Mammary epithelial cell (primary cell): ENCODE measurements at places on chromosomes 16 and 17. TPM values are rescaled to one million over a fixed set of nuclear protein-coding genes. Genes with fewer than 3 reads are reported as not detected.

DNA sequence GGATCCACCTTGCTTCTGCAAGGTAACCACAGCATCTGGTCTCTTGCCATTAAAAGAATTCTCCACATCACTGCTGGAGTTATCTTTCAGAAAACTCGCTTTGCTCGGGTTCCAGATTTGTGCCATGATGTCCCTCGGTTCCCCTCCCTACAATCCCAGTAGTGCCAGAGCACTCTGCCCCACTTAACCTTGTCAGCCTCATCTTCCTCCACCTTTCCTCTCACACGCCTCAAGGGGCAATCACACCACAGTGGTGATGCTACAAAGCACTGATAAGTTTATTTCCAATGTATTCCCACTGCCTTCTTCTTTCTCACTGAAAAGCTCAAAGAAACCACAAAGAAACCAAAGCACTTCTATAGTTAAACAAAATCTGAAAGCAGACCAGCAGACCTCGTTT, 11.4 kb upstream of the CDRT4 start:
- DNase-seq: no peak

The NPIPB8 gene
- polyA plus RNA-seq: not detected

DNA sequence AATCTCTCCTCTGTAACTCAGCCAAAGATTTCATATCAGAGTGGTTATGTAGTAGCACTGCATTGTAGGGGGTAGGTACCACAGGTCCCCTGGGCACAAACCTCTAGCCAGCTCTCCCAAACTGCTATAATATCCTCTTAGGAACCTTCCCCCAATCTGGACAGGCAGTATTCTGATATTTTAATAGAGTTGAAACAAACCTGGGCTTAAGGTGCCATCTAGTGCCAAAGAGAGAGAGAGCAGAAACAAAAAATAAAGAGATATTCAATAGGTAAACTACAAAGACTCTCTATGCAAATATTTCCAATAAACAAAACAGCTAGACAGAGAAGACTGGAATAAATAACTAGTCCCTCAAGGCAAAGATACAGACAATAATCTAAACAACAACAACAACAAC, 1070.0 kb downstream of the CDH11 start:
- DNase-seq: peak; percentile 4

GRCh38 chr17:41457676-41458075, 9.5 kb downstream of the KRT32 start:
- no peak for DNase-seq

The TPSAB1 gene
- polyA plus RNA-seq: not detected

The SLFN14 gene
- polyA plus RNA-seq: not detected

DNA sequence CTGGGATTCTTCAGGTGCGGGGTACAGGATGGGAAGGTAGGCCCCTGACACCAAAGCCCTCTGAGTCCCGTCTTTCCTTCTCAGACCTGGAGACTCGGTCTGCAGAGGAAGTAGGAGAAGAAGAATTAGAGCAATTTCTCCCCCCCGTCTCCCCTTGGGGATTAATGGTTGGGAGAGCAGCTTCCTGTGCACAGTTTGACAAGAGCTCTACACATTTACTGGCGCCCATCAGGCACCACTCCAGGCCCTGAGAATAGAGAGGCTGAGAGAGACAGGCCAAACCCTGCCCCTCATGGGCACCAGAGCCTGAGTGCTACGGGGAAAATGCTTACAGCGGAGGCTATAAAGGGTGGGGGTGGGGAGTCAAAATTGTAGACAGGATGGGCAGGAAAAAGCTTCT, 3.5 kb upstream of the C16orf74 start:
- DNase-seq: no peak

DNA sequence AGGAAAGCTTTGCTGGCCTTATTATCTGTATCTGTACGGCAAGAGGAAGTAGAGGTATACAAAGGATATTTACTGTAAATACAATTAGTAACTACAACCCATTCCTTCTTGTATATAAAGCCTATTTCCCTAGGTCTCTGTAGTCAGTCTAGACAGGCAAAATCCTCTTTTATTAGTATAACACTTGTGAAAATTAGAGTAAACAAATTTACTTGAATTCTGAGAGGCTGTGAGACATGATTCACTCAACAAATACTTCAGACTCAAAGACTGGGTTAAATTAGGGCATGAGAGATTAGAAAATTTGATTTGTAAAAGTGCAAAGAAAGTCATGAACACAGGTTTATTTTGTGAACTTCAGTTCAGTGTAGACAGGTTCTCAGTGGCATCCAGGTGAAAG, 30.9 kb upstream of the CDH8 start:
- no peak for DNase-seq

The REXO5 gene
- 3.9 TPM for polyA plus RNA-seq

DNA sequence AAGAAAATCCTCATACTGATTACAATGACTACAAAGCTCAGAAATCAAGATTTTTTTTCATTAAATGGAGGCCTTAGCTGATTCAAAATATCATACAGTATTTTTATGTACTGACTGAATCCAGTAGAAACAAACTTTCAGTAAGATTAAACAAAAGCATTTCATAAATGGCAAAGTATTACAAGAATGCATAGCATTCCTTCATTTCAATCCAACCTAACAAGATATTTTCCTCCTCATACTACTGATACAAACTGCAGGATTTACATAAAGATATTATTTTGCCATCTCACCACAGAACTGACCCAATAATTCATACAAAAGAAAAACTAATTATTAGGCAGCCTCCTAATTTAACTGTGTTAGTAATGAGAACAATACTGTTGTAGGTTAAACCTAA, 6.2 kb upstream of the KANSL1 start:
- DNase-seq: no peak

DNA sequence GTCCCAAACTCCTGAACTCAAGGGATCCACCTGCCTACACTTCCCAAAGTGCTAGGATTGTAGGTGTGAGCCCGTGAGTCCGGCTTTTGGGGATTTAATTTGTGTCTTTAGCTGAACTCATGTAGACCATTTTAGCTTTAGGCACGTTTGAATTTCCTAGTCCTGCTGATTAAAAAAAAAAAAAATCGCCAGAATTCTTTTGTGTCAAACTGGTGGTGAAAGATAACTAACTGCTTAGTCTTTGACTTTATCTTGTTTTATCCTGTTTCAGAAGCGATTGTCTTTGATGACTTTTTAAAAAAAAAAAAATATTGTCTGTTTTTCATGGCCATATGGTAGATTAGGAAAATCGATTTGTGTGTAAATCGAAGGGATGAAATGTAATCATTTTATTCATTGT, 2.6 kb downstream of the RABEP1 start:
- DNase-seq: no peak

GRCh38 chr16:49580751-49581303, 207.2 kb downstream of the C16orf78 start:
- no peak for DNase-seq

GRCh38 chr16:77430787-77431585, 3.8 kb downstream of the ADAMTS18 start:
- DNase-seq: no peak

- no peak for DNase-seq
These were observed 13.4 kb downstream of the NATD1 start for GRCh38 chr17:21239680-21240368.

The CCDC144A gene
- polyA plus RNA-seq: 0.01 TPM

- DNase-seq: no peak
These were observed 78.1 kb downstream of the OR1D5 start for GRCh38 chr17:2985318-2985717.

DNA sequence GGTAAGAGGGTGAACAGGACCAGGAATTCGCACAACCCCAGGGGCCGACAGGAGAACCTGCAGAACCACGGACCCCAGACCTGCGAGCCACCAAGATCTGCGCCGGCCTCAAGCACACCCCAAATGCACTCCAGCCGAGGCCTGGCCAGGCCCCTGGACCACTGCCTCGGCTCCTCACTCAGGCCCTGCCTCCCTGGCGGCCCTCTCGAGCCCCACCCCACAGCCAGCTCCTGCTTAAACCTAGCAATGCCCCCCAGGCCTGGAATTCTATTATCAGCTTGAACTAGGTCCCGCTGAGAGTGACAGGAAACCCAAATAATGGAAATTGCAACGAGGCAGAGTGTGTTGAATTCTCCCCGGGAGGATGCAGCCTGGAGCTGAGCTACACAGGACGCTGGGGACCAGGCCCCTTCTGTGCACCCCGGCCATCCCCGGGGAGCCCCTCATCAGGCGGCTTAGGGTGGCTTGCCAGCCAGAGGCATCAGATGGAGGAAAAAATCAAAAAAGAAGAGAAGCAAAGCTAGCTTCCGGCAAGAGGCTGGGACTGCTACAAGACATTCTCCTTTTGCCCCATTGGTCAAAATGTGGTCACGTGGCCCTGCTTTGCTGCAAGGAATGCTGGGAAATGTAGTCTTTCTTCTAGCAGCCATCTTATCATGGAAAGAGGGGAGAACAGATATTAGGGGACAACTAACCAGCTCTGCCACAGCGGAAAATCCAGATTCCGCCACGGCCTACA, 2.4 kb upstream of the ENPP7 start:
- DNase-seq: peak; percentile 81

- peak; percentile 18 for DNase-seq
These were observed 42.5 kb downstream of the MYH3 start for GRCh38 chr17:10614536-10615155.

- no peak for DNase-seq
These were observed 410.0 kb upstream of the HSBP1 start for GRCh38 chr16:83397601-83398291.

GRCh38 chr17:55750750-55751657, at the start of gene PCTP:
Gene PCTP (plus strand): TSS chr17:55751051. CDS start chr17:55751104, 53 bp downstream.
- DNase-seq: peak; percentile 92

GRCh38 chr17:17078832-17079231, 36.6 kb downstream of the MPRIP start:
- DNase-seq: no peak

The ST6GALNAC2 gene
- polyA plus RNA-seq: 48.7 TPM

The MEOX1 gene
- polyA plus RNA-seq: not detected

- no peak for DNase-seq
These were observed at the start of gene CBFA2T3 for GRCh38 chr16:88977018-88977811. Gene CBFA2T3 (minus strand): TSS chr16:88977207. CDS start chr16:88976807, 400 bp downstream.

The SCIMP gene
- polyA plus RNA-seq: not detected

- DNase-seq: peak; percentile 41
These were observed 487.5 kb upstream of the SALL1 start for GRCh38 chr16:51638339-51639135.
